Suppressor macrophage treated with lipopolysaccharide for 4 hours (primary cell): ENCODE measurements at places on chromosomes 7 and 10.

DNA sequence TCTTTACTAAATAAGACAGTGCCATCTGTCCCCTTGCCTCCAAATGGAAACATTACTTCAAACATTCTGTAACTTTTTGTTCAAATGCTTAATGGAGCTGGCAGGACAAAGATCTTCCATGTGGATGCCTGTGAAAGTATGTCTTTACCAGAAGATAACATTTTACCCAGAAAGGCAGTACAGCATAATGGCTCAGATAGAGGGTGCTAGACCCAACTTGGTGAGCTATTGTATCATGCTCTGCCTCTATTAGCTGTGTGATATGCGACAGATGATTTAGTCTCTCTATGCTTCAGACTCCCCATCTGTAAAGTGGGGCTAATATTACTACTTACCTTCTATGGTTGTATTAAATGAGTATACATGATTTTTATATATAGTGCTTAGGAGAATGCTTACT is 8.8 kb upstream of the SMKR1 start:
- DNase-seq: no peak

- peak; percentile 62 for DNase-seq
These were observed 32.4 kb upstream of the PWWP2B start for GRCh38 chr10:132364594-132364970.

- DNase-seq: no peak
These were observed 8.0 kb upstream of the SHH start for GRCh38 chr7:155820246-155820645.

- no peak for DNase-seq
These were observed 68.9 kb downstream of the MET start for GRCh38 chr7:116740755-116741462.

GRCh38 chr10:72186258-72186981 is 29.4 kb upstream of the ANAPC16 start:
- peak; percentile 90 for DNase-seq

DNA sequence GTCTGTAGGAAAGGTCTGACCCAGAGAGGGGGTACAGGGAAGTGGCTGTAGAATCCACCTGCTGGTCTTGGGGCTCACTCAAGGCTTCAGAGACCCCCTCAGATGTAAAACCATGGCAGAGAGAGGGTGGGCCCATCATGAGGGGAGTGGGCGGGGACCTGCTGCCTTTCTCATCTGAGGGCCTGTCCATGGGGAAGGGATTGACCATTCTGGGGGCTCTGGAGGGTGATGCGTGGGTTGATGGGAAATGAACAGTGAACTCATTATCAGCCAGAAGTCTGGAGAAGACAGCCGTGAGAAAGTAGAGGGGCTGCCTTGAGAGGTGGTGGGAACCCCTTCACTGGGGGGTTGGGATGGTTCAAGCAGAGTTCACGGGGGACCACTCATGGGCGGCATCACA is 66.8 kb downstream of the MINDY4 start:
- DNase-seq: no peak

- DNase-seq: no peak
These were observed 84.0 kb upstream of the BTBD16 start for GRCh38 chr10:122186816-122187810.

DNA sequence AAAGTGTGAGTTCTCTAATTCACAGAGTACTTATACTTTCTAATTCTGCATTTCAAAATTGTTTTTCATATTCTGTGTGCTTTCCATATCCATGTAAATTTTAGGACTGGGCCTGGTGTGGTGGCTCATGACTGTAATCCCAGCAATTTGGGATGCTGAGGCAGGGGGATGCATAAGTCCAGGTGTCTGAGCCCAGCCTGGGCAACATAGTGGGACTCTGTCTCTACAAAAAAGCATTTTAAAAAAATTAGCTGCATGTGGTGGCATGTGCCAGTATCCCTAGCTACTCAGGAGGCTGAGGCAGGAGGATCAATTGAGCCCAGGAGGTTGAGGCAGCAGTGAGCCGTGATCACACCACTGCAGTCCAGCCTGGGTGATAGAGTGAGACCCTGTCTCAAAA is 382.6 kb upstream of the AKR1E2 start:
- no peak for DNase-seq
